Heart right ventricle (tissue), 16 donors: ENCODE measurements at places on chromosomes 1 and 21.
A peak's percentile ranks its signal among the peaks of the same experiment; 100 is the strongest.

DNA sequence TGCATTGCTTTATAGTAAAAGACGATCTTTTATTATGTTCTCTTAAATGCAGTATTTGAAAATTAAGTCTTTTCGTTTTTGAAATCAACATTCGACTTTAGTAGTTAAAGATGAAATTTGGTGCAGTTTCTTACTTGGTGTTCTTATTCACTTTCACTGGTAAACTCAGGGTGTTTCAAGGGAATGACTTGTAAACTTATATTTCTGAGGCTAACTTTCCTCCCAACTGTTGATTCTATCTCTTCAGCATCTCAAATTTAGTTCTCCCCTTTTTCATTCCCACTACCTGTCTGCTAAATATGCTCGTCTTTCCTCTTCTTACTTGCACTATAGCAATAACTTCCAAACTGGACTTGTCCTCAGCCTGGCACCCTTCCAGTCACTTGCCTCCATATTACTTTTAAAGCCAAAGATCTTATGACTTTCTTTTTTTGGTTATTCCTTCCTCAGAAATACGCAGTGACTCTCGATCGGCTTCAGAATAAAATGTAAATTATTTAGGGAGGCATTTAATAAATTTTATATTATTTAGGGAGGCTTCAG, 988 bp downstream of the SLC35A3 start:
- DNase-seq: no peak

DNA sequence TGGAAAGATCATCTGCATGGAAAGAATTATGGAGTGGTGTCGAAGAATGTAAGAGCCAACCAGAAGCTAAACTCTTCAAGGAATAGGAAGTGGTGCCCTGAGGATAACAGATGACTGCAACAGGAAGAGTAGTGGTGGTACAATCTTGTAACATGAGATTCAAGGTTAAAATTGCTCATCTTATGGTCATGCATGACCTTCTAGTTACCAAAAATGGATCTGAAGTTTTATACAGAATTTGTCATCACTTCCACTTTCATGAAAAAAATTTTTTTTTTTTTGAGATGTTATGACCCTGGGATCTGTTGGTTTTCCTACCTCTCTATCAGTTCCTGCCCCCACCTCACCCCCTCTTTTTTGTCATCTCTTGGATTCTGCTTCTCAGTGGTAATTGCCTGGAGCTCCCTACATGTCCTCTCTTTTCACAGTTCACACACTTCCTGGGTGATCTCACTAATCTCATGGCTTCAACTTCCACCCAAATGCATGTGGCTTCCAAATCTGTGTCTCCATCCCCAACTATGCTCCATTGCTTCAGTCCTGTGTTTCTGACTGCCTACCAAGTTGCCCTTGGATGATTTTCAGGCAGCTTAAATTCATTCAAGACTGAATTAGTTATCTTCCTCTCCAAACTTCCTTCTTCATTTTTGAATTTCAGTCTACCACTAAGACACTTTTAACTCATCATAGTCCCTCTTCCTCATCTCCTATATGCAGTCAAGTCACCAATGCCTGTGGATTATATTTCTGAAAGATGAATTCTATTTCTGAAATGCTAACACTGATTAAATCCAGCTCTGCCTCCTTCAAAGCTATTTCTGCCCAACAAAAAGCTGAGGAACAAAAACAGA, 48.4 kb downstream of the SLAMF6 start:
- no peak for DNase-seq

DNA sequence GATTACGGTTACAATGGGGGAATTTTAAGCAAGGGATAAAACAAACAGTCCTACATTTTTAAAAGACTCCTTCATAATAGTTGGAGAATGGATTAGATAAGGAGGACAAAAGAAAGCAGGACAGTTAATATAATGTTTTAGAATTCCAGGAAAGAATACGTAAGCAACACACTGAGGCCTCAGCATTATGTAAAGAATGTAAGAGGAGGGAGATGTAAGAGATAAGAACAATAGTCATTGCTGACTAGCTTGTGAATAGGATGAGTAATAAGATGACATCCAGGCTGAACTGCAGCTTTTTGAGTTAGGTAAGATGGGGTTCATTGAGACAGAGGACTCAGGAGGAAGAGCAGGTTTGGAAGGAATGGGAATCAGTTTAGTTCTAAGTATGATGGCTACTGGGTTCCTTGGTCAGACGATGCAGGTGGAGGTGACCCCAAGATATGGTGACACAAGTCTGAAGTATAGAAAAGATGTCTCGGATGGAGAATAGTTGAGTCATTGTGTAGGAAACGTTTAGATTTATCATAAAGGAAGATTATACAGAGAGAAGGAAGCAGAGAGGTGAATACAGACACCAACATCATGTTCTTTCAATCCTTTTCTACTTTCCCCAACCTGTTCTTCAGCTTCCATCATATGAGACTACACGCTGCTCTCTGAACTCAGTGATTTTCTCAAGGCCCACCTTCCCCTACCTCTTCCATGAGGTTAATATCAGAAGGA, 372.8 kb downstream of the PTBP2 start:
- DNase-seq: no peak

GRCh38 chr1:210373878-210374599, 45.3 kb downstream of the HHAT start:
- no peak for DNase-seq

DNA sequence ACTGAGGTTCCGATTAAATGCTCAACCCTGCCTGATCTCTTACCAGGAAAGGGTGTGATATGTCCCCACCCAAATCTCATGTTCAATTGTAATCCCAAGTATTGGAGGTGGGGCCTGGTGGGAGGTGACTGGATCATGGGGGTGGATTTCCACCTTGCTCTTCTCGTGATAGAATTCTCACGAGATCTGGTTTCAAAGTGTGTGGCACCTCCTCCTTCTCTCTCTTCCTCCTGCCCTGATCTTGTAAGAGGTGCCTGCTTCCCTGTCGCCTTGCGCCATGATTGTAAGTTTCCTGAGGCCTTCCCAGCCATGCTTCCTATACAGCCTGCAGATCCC, 34.9 kb downstream of the RSPH1 start:
- DNase-seq: no peak

- DNase-seq: no peak
Observed at GRCh38 chr1:23524716-23525401, 6.2 kb downstream of the E2F2 start.

- no peak for DNase-seq
Observed at GRCh38 chr1:218982482-218982881, 191.2 kb upstream of the LYPLAL1 start.

- no peak for DNase-seq
Observed at GRCh38 chr1:108695535-108695934, 3.4 kb downstream of the PRPF38B start.

GRCh38 chr1:205421798-205422197, at the start of gene LEMD1:
Gene LEMD1 (minus strand): TSS chr1:205422056. CDS start chr1:205420536, 1,520 bp downstream.
- no peak for DNase-seq

GRCh38 chr1:7680207-7680954, 90.7 kb upstream of the VAMP3 start:
- DNase-seq: peak; percentile 49

GRCh38 chr1:25695090-25695770, 78.6 kb downstream of the MAN1C1 start:
- peak; percentile 75 for DNase-seq

GRCh38 chr1:1020415-1021009, 592 bp downstream of the AGRN start:
- DNase-seq: no peak

GRCh38 chr1:203031467-203031866, 5.2 kb downstream of the PPFIA4 start:
- DNase-seq: no peak

GRCh38 chr1:15785683-15786082, 21.8 kb downstream of the UQCRHL start:
- DNase-seq: no peak

- DNase-seq: no peak
Observed at GRCh38 chr21:42745511-42746239, 92.3 kb downstream of the PDE9A start.
